Spinal cord (tissue), 10 donors: ENCODE measurements at places on chromosomes 12 and 14.

GRCh38 chr14:100675699-100676684 lies 50.7 kb upstream of the DLK1 start:
- DNase-seq: no peak

DNA sequence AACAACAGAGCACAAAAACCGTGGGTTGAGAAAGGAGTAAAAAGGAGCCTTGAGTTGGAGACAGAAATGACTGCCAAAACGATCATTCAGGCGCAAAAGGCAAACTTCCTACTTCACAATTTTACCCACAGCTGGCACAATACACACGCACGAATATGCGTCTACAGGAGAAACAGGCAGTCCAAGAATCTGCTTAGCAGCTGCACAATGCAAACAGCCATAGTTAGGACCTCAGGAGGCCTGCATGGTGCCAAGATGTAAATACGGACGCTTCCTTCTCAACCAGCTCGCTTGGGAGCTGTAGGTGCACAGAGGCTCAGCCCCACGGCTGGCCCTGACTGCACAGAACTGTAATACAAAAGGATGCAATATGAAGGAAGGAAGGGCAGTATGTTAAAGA lies 250.1 kb upstream of the CAND1 start:
- DNase-seq: no peak

DNA sequence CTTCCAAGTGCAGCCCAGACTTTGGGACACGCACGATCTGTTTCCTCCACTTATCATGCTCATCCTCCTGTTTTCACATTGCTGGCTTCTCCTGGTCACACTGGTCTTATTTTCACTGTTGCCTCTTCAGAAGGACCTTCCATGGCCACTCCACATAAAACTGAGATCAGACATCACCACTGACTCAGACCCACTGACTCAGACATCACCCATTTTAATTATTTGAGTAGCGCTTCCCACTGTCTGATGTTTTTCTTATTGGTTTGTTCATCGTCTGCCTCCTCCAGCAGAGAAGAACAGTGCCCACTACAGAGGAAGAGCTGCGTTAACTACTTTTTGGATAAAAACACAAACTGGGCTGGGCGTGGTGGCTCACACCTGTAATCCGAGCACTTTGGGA lies 270.5 kb upstream of the PWP1 start:
- DNase-seq: no peak

- DNase-seq: no peak
Measured at GRCh38 chr14:91021991-91022621, 38.3 kb downstream of the RPS6KA5 start.

DNA sequence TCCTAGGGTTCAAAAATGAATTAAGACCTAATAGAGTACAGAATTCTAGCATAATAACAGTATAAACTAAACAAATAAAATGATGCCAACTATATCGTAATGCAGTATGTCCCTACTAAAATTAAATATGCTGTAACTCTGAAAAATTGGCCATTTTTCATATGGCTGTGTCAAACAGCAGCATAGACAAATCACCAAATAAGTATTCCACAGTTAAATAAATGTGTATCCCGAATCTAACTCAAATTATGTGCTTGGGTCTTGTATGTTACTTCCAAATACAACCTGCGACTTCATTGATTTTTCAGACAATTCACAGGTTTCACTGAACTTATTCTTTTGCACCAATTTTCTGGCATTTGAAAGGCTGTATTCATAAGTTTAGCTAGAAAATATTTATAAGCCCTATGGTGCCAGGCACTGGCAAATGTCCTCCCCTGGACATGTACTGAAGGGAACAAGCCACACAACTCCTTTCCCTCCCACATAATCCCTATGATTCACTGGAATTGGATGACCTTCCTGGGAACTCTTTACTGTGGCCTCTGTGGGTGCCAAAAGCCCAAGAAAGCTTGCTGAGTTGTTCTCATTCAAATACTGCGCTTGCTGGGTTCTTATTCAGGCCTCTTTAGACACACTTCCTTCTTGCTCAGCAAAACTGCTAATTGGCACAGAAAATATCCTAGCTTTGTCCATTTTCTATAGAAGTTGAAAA lies 108.8 kb downstream of the KITLG start:
- DNase-seq: peak; percentile 28

DNA sequence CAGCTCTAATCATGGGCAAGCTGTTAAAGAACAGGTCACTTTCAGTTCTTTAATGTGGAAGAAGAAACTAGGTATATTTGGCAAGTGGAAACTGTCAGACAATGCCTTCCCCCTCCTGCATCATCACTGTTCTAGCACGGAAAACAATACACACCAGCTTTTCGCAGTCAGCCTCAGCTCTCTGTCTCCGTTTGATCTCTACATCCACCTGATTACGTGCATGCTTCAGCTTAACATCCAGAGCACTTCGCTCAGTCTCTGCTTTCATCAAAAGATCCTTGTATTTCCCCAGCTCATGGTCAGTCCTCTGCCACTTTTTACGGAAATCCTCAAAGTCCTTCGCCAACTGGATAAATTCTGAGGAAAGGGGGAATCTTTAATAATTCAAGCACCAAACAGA lies 19.0 kb downstream of the RACGAP1 start:
- DNase-seq: no peak

GRCh38 chr12:50397117-50397650 lies 775 bp upstream of the FAM186A start:
- DNase-seq: no peak

GRCh38 chr12:111298582-111299436 lies 70.1 kb downstream of the PHETA1 start:
- peak; percentile 89 for DNase-seq

DNA sequence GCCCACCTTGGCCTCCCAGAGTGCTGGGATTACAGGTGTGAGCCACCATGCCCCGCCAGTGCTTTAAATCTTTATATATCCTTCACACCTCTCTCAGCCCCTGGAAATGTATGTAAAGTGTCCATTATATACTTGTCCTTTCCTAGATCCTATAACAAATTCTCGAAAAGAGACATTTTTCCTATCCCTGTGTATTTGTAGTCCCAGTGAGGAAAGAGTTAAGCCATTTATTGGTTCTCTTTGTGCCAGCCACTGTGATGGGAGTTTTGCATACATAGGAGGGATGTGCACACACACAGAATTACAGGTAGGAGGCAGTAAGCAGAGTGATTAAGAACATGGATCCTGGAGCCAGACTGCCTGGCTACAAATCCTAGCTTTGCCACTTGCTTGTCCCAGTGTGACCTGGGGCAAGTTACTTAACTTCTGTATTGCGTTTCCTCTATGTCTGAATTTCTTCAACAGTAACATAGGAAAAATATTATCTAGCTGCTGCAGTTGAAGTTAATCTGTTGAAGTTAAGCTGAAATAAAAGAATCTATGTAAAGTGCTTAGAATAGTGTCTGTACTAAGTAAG lies 2.1 kb upstream of the RABGGTA start:
- no peak for DNase-seq

DNA sequence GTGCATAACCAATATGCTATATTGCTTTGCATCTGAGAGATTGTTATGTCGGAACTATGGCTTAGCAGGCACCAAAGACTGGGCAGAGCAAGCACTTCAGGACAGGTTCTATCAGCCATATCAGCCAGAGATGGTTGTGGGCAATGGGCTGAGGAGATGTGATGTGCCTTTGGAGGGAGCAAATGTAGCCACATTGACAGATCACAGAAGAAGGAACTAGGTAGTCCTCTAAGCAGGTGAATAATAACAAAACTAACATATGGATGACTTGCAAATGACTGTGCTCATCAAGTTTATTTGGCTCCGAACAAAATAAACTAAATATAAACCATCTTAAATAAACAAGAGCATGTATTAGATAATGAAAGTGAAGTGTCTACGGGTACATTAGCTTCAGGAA lies 291.7 kb downstream of the RMST start:
- no peak for DNase-seq

- DNase-seq: no peak
Measured at GRCh38 chr12:116319898-116320621, 42.6 kb upstream of the MED13L start.

- DNase-seq: no peak
Measured at GRCh38 chr12:26471560-26471959, 276.2 kb downstream of the SSPN start.

DNA sequence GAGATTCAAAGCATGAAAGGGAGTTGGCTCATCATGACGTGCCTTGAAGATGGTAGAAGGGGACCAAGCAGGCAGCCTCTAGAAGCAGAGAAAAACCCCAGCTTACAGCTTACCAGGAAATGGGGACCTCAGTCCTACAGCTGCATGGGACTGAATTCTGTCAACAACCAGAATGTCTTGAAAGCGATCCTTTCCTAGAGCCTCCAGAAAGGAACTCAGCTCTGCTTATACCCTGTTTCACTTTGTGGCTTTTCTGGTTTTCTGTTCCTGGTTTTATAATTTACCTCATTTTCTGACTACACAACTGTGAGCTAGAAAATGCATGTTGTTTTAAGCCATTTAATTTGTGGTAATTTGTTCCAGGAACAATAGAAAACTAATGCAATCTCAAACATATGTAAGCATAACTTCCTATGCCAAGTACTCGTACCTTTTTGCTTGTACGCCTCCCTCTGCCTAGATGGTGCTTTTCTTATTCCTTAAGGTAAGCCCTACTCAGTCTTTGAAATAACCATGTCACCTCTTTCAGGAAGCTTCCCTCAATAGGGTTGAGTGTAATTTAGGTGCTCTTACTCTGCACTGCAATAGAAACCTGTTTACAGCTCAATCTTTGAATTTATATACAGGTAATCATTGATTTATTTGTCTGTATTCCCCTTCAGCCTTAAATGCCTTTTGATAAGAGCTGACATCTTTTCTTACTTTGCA lies 348.8 kb downstream of the TMEM117 start:
- no peak for DNase-seq

DNA sequence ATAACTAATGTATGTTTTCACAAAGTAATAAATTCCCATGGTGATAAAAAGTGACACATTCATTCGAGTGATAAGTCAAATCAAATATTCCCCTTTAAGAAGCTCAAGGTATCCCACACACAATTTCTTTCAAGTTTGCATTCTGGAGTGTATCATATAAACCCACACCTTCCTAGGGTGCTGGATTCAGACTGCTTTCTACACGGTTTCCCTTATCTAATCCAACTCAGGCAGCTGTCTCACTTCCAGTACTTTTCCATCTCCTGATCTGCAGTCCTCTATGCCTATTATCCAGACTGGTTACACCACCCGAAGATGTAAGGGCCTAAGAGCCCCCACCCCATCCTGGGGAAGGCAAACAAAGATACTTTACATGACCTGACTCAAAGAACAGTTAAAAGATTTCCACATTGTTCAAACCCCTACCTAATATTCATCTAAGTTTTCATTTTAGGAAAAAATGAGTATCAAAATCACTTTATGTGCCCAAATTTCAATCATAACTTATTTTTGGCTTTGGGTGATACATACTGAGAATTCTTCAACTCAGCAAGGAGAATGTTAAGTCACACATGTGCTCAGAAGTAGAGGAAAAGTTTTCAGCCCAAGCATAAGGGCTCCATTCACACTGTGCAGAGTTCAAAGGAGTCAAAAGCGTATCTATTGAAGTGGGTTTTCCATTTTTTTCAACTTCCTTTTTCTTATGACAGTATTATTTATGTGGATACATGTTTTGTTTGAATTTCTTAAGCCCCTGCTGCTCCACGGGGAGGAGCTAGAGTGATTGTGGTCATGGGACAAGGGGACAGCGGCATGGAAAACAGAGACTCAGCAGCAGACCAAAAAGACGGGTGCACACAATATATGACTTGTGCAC lies 41.8 kb downstream of the CORO1C start:
- DNase-seq: no peak

DNA sequence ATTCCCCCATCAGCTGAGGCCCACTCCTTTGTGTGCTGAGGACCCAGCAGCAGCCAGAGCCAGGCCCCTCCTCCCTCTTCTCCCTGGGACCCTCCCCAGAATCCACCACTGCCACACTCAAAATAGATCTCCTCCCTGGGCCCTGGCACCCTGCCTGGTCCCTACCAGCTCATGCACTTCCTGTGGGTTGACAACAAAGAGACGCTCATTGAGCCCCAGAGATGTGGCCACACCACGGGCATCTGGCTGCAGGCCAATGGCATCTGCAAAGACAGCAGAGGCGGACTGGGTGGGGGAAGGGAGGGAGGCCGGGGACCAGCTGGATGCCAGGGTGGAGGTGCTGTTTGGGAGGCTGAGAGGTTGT lies 16.0 kb upstream of the ENDOU start:
- peak; percentile 76 for DNase-seq

DNA sequence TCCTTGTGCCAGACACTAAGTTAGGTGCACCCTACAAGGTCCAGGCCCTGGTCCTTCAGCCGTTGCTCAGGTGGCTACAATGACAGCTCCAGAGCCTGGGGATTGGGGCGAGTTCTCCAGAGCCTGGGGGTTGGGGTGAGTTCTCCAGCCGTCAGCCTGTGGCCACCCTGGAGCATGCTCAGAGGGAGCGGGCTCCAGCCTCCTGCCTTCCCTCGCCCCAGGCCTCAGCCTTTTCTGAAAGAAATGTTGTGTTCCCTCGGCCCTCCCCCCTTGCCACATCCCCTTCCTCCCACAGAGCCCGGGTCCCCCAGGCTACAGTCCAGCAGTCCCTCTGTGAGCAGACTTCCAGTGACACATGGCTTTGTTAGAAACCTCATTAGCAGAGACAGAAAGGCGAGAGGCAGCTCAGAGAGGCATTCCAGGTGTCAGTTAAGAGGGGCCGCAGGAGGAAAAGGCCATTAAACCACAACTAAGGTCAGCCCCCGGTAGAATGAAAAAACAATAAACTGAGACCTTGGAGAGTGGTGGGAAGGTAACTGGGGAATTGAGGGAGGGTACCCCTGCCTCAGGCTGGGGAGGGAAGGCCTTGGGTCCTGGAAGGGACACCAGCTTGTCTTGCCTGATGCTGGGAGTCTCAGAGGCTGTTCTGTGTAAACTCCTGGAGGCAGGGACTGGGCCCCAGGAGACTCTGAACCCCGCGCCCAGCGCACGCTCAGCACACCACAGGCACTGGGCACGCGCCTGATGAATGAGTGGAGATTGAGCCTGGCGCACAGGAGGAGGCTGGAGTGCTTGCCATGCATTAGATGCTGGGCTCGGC lies 23.1 kb upstream of the COL2A1 start:
- no peak for DNase-seq

DNA sequence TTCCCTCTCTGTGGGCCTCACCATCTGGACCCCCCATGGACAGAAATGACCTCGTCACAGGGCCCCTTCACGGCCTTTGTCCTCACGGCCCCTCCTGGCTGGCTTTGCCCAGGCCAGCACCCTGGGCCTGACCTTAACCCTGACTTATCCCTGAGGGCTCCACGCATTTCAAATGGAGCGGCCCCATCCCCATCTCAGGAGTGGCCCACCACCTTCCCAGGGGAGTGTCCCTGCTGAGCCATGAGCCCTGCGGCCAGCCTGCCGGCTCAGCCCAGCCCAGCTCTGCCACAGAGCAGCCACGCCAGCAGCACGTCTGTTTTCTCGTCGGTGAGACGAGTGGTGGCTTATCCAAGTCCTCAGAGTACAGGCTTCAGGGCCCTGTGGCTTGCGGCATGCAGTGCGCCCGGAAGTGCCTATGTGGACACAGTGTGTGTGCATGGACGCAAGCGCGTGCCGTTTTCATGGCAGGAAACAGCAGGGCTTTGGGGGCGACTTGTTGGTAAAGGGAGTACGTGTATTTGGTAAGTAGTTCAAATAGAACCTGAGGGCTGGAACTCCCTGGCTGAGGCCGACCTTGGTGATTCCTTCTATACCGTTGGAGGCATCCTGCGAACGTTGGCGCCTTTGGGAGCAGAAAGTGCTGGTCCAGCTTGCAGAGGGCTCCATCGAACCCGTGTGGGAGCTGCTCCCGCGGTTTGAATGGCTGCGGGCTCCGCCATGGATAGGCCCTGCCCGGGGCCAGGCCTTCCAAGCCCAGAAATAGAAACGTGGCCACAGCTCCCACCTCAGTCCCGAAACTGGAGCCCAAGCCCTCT lies 52.1 kb downstream of the LRCOL1 start:
- DNase-seq: no peak

GRCh38 chr12:13024531-13024916 lies 19.7 kb upstream of the FAM234B start:
- DNase-seq: no peak
